HepG2 (cell line): ENCODE measurements at places on chromosomes 12 and 14. TPM values are rescaled to one million over a fixed set of nuclear protein-coding genes. Genes with fewer than 3 reads are reported as not detected.

GRCh38 chr14:94751321-94751720 lies 18.6 kb downstream of the GSC start:
- no peak for DNase-seq

GRCh38 chr14:82046512-82047226 lies 513.0 kb upstream of the SEL1L start:
- DNase-seq, result no peak

DNA sequence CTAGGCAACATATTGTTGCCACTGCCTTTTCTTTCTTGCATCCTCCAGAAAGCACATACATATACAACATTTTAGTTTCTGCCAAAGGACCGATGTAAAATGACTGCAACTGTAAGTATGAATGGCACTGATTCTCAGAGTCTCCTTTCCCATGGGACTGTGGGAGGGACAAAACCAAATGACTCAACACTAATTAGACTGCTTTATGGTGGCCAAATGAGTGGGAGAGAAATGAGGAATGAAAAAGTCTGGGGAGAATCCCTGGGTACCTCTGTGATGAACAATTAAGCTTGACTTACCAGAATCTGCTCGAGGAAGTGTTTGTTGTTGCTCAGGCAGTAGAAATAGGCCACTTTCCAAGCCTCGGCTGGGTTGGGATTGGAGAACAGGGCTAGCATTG lies 10.1 kb downstream of the ZFYVE26 start:
- no peak for DNase-seq

DNA sequence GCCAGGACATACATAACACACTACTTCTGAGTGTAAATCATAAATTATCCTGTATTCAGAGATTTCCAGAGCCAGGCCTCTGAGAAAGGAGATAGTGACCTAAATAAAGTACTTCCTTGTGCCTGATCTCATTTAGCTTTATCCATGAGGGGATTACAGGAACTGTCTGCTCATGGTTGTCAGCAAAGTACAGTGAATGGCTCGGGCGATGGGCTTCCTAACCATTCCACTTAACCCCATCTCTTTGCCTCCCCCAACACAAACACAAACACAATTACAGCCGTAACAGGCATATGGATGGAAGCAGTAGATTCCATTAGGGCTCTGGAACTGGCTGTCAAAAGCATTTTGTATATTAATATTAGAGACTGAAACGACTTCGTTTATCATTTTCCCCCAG lies 206.7 kb upstream of the CPNE8 start:
- no peak for DNase-seq

GRCh38 chr12:21656905-21657325 lies 727 bp downstream of the LDHB start:
- no peak for DNase-seq

DNA sequence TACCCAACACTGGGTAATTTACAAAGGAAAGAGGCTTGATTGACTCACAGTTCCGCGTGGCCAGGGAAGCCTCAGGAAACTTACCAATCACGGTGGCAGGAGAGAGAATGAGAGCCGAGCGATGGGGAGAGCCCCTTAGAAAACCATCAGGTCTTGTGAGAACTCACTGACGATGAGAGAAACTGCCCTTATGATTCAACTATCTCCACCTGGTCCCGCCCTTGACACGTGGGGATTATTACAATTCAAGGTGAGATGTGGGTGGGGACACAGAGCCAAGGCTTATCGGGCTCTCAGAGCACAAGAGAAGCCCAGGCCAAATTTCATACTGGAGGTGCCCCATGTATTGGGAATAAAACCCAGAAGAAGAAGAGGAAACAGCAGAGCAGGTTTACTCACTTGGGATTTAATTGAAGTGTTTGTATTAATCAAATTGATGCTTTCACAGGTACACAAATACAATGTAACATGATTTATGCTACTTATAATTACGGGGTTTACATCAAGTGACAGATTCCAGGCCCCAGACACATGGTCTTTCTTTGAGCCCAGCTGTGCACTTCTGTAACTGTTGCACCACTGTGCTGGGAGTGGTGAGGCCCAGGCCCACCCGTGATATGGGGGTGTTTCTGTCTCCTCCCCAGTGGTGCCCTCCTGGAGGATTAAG lies 8.2 kb upstream of the CCDC85C start:
- no peak for DNase-seq

GRCh38 chr12:106080041-106080790 lies 58.5 kb downstream of the NUAK1 start:
- no peak for DNase-seq

- DNase-seq, result no peak
Observed at GRCh38 chr12:27506645-27507189, 17.3 kb upstream of the PPFIBP1 start.

- DNase-seq, result no peak
Observed at GRCh38 chr12:115660211-115660805, 617.2 kb downstream of the MED13L start.

- DNase-seq, result no peak
Observed at GRCh38 chr14:89365061-89365801, 51.8 kb downstream of the FOXN3 start.

- DNase-seq, result no peak
Observed at GRCh38 chr12:48881686-48882314, 16.1 kb upstream of the RND1 start.

GRCh38 chr12:57063991-57064685 lies 14.2 kb upstream of the MYO1A start:
- DNase-seq, result no peak

Gene LRTM2
- polyA plus RNA-seq, result 0.09 and 0.17 TPM in 2 replicates

Gene POMT2
- 15.3 and 17.7 TPM in 2 replicates for polyA plus RNA-seq

Gene PCED1B
- 0.33 and 0.37 TPM in 2 replicates for polyA plus RNA-seq

Gene PMEL
- polyA plus RNA-seq, result 3.3 and 3.4 TPM in 2 replicates

Gene ZC2HC1C
- polyA plus RNA-seq, result 3.0 and 3.5 TPM in 2 replicates

Gene IL26
- polyA plus RNA-seq, result not detected in 2 replicates

Gene SIX1
- polyA plus RNA-seq, result 1.3 and 1.7 TPM in 2 replicates

Gene COCH
- 67.6 and 78.2 TPM in 2 replicates for polyA plus RNA-seq
